ENCODE measurements at places on chromosomes 3 and 15. TPM values are rescaled to one million over a fixed set of nuclear protein-coding genes. Genes with fewer than 3 reads are reported as not detected.

DNA sequence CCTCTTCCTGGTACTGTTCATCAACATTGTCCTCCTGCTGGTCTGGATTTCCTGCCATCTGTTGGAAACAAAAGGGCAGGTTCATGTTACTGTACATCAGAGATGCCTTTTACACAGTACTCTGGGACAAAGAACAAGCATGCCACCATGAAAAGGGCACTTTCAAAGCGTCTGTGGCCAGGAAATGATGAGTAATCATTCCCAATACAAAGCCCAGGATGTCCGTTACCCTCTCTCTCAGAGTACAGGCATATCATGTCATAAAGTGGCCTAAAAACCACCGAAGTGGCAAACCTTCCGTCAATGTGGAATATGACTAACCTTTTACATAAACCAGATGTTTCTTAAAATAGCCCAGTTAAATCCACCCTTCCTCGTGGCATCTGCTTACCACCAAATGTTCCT, 71.2 kb downstream of the GOLIM4 start:
- DNase-seq: no peak

DNA sequence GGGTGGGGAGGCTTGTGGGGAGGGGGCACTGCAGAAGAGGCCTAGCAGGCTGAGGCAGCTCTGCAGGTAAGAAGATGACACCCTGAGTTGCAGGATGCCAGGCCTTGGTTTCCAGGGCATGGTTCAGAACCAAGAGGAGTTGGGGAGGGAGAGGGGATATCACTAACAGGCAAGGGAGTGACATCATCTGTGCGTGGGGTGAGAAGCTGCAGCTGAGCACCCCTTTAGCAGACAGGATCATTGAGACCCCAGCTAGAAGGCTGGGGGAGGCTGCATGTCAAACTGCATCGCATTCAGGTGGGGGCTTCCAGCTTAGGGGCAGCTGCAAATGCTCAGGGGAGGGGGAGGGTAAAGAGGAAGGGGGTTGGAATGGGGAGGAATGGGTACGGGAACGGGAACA, 23.0 kb downstream of the CACNA2D2 start:
- no peak for DNase-seq

DNA sequence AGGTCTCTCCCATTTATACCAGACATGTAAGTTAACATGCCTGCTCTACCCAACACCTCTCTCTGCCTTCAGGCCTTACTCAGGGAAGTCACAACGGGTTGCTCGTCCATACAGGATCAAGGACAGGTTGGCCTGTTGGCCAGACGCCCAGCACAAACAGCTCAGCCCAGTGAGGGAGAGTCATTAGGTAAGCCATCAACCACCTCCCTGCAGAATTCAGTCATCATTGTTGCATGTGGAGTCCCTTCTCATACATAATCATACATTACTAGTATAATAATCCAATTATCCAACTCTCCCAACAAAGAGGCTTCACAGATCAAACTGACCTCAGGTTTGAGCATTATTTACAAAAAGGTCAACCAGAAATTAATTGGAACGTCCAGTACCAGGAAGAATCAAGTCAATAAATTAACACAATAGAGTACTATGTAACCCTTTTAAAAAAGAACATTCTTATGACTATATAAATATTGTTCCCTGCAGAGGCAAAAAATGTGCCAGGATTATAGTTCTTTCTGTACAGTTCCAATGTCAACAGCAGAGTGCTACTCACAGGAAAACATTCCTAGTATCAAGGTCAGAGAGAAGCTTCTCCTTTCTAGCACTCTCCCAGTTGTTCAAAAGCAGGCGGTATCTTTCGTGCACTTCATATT, 33.2 kb downstream of the HOMER2 start:
- no peak for DNase-seq

DNA sequence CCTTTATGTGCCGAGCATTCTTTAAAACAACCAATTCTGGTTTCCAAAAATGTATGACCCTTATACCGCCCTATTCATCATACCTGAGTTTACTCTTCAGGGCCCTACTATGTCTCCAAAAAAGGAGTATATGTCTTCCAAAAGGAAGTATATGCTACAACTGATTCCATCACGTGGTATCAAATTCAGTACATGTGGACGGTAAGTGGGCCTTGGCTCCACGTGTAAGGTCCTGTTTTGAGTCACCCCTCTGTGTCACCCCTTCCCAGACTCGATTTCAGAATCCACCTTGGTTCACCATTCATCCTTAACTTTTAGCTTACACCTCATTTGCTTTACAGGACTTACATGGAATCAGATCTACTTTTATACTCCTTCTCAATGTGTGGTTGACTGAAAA, 37.8 kb downstream of the ABHD2 start:
- DNase-seq: no peak

DNA sequence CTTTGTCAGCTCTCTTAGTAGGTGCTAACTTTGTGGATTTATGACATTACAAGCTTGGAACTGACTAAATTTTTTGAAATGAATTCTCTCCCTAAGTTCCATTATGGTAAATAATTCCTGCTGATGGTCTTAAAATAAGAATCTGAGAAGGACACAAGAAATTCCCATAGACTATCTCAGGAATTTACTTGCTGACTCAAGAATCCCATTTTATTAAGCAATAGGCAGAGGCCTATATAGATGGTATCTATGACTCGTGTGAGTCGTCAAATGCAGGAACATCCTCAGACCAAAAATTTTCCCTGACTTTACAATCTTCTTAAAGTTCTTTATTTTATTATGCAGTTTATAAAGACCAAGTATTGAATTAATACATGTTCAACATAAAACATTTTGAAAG, 30.7 kb upstream of the CBLB start:
- no peak for DNase-seq

- DNase-seq: no peak
These were observed 280.6 kb downstream of the ROBO2 start for GRCh38 chr3:77320514-77320913.

DNA sequence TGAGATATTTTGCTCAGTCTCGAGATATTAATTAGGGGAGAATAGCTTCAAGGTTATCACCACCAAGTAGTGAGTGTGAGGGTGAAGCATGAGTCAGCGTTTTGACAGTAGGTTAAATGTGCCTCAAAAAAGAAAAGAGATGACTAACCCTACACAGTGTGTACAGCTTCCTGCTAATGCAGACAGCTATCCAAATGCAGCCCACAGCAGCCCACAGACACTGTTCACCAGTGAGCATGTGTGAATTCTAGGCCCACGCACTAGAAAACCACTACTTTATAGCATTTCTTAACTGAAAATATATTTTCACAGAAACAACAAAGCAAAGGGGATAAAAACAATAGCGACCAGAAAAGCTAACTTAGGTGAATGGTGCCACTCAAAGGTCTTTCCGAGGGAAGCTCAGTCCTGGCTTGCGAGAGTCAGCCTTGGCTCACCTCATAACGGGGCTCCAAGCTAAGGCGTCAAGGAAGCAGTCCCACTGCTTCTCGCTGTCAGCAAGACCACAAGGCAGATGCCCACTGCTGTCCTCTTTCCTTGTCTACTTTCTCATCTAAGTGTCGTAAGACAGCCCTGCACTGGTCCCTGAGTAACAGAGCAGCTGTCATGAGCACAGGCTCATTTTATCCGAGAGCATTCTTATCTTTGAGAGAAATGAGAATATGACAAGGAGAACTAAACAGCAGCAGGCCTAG, 47.6 kb downstream of the TXNRD3 start:
- peak; percentile 12 for DNase-seq

DNA sequence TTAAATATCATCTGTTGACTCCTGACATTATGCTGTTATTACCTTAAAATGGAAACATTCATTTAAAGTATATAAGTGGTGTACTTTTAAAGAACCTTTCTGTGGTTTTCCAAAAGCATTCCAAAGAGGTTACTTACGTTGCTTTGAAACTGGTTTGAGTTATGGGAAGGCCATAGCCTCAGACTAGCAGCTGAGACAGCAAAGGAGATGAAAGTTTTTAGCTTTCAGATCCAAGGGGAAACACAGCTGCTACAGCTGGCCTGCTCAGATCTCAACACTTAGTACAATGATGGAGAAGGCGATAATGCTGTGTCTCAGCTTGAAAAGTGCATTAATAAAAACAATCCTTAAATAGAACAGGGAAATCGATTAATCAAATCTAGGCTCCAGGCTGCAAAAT, 921.1 kb downstream of the ROBO1 start:
- DNase-seq: no peak

DNA sequence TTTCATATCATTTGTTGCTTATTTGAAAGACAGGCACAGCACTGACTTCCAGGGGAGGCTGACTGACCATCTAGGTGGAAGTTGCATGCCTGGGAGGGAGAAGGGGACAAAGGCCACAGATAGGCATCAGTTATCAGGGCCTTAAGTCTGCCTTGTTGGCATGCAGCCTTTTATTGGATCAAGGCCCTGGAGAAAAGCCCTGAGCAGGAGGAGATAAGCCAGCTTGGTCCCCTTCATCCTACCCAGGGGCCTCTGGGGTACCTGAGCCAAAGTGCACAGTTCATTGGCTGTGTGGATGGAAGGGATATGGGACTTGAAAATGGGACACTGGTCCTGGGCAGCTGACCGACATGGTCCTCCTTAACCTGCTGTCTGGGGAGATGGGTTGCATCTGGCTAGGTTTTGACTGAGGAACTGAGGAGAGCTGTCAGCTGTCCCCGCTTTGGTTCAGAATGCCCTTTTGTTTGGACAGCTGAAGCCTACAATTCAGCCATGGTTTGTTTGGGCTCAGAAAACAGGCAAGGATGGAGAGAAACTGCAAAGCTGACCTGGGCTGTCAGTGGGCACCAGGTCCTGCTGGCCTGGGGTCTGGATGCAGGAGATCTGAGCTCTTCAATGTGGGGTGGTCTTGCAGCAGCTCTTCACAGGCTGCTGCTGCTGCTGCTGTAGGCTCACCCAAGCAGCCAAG, 60.0 kb downstream of the FLNB start:
- DNase-seq: no peak

GRCh38 chr15:79602180-79602579, 170.0 kb downstream of the MINAR1 start:
- DNase-seq: no peak

GRCh38 chr3:13853978-13854296, 25.9 kb downstream of the WNT7A start:
- DNase-seq: no peak

DNA sequence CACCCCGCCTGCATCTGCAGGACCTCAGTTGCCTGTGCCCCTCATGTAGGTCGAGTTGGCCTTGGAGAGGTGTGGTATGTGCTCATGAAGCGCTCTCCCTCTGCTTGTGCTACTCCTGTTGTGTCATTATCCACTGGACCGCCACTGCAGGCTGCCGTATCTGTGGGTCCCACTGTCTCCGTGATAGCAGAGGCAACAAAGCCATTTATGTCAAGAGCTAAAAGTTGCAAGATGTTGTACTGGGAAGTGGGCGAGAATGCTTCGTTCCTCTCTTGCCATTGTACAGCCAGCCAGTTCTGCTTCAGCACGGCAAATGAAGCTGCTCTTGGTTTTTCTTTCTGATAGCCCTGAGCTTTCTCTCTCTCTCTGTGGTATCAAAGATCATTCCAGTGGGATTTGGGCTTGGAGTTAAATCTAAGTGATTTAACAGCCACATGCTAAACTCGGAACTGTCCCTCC, 89.0 kb downstream of the TMEM212 start:
- no peak for DNase-seq

DNA sequence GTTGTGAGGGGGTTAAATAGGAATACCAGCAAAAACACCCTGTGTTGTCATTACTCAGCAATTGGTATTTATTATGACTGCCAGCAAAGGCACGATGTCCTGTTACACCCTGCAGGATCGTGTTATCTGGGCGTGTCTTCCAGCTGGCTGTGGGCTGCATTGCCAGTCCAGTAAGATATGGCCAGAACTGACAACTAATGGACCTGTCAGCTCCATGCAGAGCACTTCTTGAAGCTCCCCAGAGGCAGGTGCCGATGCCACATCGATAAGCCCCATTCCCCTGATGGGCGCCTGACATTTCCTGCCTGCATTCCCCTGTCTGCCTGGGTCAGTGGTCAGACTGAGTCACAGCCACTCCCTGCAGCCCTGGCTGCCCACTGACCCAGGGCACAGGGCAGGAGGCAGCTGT, 79.7 kb upstream of the RASGRF1 start:
- peak; percentile 32 for DNase-seq

GRCh38 chr3:52153389-52154096, 680 bp downstream of the POC1A start:
- no peak for DNase-seq

DNA sequence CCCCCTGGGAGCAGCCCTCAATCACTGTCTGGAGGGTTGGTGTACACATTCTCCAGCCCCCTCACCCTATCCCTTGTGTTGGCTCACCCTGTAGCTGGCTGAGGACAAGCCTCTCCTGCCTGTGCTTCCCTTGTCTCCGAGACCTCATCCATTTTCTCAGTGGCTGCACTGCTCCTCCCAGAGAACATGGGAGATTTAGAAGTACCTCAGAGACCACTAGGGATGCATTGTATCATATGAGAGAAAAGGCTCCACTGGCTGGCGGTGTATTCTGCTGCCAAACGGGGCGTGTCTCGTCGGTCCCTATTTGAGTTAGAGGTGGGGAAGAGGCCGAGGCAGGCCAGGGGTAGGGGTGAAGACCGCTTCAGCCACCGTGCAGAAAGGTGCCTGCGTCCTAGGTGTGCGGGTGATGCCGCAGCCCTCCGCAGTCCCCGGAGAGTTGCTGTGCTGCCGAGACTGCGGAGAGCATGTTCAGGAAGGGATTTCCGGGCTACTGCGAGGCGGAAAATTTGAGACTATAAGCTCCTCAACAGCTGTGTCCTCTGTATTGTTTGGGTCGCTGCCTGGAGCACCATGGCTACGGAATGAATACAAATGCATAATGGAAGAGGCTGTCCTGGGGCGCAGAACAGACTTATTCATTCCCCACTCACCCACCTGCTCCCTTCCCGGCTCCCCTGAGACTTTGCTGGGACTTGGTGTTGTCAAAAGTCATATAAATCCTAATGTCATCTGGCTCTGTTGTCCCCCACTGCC, 43.8 kb downstream of the SPSB4 start:
- no peak for DNase-seq

- DNase-seq: no peak
These were observed 64.7 kb downstream of the STARD9 start for GRCh38 chr15:42640109-42640508.

DNA sequence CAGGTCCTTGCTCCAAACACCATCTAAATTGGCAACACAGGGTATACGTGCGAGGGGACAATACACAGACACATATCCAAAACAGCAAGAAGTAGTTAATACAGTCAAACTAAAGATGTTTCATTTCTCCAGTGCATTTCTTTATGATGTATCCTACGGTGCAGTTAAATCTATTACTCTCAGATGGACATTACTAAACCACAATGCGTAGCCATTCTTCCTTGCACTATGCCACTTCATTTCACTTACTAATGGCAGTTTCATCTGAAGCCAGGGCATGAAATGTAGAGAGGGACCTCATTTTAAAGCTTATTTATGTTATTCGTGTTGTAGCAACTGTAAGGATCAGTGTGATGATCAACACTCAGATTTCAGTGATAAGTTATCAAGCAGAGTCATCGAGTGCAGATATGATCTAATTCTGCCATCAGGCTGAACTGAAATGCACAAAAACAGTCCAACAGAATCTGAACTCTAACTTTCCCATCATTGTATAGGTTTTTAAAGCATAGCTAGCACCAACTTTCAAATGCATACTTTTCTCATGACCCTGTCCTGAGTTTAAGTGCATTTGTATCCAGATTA, 14.5 kb downstream of the TNIK start:
- DNase-seq: no peak

- no peak for DNase-seq
These were observed 567.3 kb upstream of the ZNF385D start for GRCh38 chr3:22318325-22318724.

- DNase-seq: no peak
These were observed 36.4 kb upstream of the GSK3B start for GRCh38 chr3:120130656-120131055.

SLC15A2 gene
- total RNA-seq: 1.4 TPM

PDZRN3 gene
- total RNA-seq: 0.05 TPM

GOLGA8B gene
- total RNA-seq: 31.7 TPM

PLSCR4 gene
- 3.7 TPM for total RNA-seq

CCR3 gene
- total RNA-seq: not detected

SLC7A14 gene
- total RNA-seq: not detected

CORO2B gene
- total RNA-seq: not detected

Data from NCI-H460 (cell line).